ENCODE measurements at places on chromosomes 12 and 14.

GRCh38 chr12:45768194-45768593 lies 38.7 kb downstream of the ARID2 start:
- DNase-seq = no peak

DNA sequence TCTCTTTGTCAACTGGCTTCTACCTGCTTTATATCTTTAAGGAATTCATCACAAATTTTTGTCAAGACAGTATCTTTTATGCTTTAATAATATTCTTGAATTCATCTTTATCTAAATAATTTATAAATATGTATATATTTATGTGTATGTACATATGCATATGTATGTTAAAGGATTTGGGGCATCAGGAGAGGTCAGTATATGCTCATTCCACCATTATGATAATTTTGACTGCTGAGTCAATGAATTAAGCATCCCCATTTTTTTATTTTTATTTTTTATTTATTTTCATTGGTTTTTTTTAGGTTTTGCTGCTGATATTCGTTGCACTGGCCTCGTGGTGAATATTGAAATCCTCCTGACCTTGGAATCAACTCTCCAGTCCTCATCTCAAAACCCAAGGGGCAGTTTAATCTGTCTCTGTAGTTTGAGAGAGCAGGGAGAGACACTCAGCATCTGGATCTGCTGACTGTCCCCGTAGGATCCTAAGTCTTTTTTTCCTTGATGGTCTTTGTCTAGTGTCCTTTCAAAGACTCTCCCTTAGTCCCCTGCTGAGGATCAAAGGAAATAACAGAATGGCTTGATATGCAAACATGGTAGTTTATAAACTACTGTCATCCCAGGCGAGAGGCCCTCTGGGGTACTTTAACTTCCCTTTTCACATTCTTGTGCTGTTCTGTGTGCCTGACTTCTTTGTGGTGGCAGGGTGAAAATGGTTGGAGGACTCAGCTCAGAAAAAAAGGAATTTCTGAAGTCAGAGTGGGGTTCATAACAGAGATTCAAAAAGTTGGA lies 218.7 kb downstream of the DIO2 start:
- peak; percentile 54 for DNase-seq

GRCh38 chr14:72970058-72970630 lies 43.9 kb downstream of the DCAF4 start:
- no peak for DNase-seq

GRCh38 chr14:101963656-101964296 lies 597 bp upstream of the DYNC1H1 start:
- DNase-seq = no peak

DNA sequence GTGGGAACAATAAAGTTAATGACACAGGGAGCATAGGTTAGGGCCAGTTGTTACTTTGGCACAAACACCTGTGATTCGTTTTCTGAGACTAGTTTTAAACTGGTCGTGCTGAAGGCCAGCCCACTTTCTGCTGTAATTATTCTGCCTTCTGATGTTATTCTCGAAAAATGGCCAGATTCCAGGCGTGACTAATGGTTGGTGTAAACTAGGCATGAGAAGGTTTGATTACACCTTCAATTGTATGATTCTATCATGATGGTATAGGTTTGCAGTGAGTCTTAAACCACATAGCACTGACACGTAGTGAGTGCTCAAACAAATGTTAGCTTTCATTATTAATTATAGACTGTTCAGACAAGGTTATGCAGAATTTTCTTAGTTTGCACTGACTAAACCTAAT lies 39.0 kb downstream of the CKB start:
- peak; percentile 76 for DNase-seq

DNA sequence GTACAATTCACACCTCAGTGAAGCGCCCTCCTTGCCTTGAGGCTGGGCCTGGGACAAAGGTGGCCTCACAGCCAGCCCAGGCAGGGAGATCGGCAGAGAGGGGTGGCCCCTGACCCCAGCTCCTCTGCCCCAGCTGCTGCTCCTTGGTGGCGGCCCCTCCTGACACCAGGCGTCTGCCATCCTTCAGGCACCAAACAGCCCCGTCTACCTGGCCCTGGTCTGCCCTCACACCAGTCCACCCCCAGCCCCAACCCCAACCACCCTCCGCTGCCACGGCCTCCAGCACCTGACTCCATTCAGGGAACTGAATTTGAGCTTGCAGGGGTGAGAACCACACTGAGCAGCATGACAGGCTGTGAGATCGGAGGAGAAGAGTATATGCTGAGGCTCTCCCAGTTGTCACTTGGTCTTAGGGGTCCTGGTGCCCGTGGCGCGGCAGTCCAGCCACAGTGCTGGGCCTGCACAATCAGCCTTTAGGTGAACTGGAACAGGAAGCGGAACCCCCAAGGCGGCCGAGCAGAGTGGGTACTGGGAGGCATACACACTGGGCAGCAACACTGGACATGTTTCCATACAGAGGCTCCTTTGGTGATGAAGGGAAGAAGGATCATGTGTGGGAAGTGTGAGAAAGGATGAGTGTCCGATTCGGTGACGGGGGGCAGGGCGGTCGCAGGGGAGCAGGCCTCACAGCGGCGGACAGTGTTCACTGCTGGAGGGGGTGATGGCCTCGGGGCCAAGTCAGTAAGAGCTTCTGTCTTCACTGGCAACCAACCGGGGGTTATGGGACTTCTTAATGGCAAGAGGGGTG lies 18.7 kb downstream of the ZFYVE21 start:
- DNase-seq = no peak

DNA sequence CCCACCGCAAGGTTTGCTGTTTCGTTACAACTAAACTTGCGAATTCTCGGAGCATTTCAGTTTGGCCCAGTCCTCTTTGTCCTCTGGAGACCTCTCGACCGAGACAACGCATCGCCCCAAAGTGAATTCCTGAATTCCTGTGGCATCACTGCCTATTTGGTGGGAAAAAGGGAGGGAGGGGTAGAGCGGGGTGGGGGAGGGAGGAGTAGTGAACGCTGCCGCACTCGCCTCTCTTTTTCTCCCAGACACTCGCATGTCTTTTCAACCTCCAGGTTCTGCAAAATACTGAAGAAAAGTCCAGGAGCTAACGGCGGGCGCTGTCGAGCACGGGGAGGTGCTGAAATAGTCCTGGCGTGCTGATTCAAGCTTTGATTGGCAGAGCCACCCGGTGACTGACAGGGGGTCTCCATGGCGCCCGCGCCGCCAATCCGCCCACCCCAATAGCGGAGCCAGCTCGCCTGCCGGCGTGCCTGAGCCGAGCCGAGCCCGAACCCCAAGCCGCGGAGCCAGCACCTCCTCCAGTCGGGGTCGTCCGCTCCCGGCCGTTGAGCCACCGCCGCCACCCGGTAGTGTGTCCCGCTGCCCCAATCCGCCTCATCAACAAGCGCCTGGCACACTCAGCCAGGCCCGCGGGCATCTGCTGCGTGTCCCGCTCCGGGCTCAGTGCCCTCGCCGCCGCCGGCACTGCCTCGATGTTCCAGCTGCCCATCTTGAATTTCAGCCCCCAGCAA lies at the start of gene SIX6:
TSS of gene SIX6 (plus strand) at position 440 of the 731 bp plus-strand sequence. CDS start at position 693, 253 bp downstream.
- DNase-seq = peak; percentile 22

DNA sequence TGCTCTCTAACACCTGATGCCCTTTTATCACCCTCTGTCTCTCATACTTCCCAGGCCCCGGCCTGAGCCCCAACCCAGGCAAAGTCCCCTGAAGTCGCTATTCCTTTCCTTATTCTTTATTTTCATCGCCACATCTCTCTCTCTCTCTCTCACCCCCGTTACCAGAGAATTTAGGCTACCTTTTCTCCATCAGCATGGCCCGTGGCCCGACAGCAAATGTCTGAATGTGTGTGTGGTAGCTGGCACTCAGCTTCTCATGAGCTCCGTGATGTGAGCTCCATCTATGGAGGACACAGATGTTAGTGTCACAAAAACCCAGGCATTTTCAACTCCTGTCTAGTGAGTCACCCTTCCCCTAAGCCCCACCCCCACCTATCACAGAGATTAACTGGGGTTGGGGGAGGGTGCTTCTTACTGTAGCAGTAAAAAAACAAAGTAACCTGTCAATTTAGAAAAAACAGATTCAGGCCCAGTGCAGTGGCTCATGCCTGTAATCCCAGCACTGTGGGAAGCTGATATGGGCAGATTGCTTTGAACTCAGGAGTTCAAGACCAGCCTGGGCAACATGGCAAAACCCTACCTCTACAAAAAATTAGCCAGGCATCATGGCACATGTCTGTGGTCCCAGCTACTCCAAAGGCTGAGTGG lies 53.8 kb downstream of the VCPKMT start:
- DNase-seq = peak; percentile 79

DNA sequence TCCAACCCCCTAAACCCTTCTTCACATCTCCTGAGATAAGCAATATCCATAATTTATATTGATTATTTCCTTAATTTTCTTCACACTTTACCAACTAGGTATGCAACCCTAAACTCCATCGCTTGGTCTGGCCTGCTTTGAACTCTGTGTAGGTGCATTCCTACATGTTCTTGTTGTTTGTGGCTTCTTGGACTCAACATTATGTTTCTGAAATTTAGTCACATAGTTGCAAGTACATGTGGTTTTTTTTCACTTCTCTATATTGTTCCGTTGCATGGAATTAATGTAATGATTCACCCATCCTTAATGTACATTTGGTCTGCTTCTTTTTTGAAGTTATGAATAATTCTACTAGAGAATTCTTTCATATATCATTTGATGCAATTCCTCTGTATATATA lies 1.6 kb upstream of the TAS2R30 start:
- DNase-seq = no peak

DNA sequence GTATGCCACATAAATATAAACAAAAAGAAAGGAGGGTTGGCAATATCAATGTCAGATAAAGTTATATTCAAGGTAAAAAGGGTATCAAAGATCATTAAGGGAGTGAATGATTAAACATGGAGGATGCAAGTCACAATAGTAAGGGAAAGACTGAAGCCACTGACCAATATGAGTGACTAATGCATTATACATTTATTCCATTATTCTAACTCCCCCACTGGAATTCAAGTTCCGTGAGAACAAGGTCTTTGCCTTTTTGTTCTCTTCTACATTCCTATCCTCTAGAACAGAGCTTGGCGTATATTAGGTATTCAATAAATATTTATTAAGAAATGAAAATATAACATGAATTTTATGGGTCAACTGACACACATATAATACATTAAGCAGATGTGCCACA lies 30.7 kb downstream of the MAP4K5 start:
- DNase-seq = peak; percentile 86

- no peak for DNase-seq
These were observed 11.9 kb downstream of the PLEKHG6 start for GRCh38 chr12:6322352-6322751.

DNA sequence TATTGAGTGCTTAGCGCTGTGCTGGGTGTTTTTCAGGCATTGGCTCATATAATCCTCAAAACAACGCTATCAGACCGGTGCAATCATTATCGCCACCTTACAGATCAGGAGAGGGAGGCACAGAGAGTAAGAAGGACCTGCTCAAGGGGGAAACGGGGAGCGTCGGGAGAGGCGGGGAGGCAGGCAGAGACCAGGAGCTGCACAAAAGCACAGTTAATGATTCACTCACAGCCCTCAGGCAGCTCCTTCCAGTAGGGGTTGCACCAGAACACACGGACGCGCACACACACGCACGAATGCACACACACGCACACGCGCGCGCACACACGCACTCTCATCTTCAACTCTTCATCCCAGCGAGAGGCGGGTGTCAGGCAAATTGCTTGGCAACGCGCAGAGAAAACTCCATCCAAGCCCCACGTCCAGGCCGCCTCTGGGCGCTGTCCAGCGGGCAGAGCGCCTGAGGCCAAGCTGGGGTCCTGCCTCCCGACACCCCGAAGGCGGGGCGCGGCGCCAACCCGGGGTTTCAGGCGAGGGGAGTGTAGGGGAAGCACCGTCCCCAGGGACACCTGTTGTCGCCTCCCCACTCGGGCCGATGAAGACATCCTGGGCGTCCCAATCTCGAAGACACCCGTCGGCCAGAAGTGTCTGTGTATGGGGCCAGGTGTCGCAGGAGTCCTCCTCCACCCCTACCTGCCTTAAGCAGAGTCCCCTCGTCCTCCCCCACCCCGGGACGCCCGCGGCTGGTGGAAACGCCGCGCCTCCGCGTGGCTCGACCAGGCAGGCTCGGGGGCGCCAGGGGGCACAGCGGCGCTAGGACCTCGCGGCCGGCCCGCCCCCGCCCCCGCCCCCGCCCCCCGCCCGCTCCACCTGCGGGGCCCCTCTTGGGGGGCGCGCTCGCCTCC lies 35.5 kb upstream of the STON2 start:
- peak; percentile 18 for DNase-seq

DNA sequence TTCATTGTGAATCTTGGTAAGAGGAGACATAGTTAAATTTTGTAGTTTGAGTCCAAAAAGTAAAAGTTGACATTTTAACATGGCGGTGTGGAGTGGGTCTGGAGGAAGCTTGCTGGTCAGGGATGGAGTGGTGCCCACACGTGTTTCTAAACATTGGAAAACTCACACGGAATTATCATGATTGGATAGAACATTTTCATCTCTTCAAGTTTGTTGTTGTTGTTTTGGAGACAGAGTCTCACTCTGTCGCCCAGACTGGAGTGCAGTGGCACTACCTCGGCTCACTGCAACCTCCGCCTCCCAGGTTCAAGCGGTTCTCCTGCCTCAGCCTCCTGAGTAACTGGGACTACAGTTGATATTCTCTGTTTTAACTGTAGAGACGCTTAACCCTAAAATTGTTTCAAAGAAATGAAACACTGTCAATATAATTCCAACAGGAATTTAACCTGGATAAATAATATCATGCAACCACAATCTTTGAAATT lies 502 bp upstream of the MBIP start:
- DNase-seq = no peak

GRCh38 chr14:74754157-74754556 lies 9.0 kb upstream of the YLPM1 start:
- no peak for DNase-seq

DNA sequence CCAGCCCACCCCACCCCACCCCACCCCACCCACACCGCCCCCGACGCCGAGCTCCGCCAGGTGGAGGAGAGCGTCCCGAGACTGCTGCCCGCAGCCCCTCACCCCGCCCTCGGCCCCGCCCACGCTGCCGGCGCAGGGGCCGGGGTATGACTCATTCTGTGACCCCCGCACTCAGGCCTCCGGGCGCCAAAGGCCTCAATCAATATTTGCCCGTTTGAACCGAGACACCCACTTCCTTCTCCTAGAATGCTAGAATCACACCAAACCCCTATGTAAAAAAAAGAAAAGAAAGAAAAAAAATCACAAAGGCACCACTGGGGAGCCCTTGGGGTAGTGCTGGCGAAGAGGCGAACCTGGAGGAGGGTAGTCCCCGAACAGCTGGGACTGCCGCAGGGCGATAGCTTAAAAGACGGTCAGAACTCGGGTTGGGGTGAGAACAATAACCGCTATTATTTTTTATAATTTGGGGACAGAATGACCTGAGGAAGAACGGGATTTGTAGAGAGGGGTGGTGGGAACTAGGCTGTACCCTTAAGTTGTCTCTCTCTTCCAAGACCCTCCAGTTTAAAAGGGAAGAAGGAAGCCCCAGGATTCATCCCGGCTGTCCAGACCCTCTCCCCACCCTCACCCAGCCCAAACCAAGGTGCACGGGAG lies 894 bp downstream of the KRT8 start:
- peak; percentile 57 for DNase-seq

- DNase-seq = no peak
These were observed 4.4 kb upstream of the WSB2 start for GRCh38 chr12:118065380-118065779.

GRCh38 chr12:16096273-16096849 lies 181.1 kb downstream of the SLC15A5 start:
- DNase-seq = no peak

GRCh38 chr14:59161561-59162175 lies 26.8 kb upstream of the DAAM1 start:
- DNase-seq = peak; percentile 89

GRCh38 chr12:70929029-70929428 lies 8.5 kb upstream of the PTPRR start:
- no peak for DNase-seq
